Osteocyte (in vitro differentiated cells): ENCODE measurements at places on chromosomes 7 and 10. TPM values are rescaled to one million over a fixed set of nuclear protein-coding genes. Genes with fewer than 3 reads are reported as not detected.

- DNase-seq: peak; percentile 100
Observed at GRCh38 chr7:1459512-1459892, 232 bp upstream of the MICALL2 start.

ANKRD30A gene
- not detected in 2 replicates for total RNA-seq

GRCh38 chr7:108368466-108368865, 87.8 kb downstream of the NRCAM start:
- no peak for DNase-seq

PAX4 gene
- not detected in 2 replicates for total RNA-seq

GCK gene
- total RNA-seq: not detected in 2 replicates

NEBL gene
- 0.30 and 0.31 TPM in 2 replicates for total RNA-seq

- peak; percentile 88 for DNase-seq
Observed at GRCh38 chr7:129501760-129502707, at the start of gene SMKR1. Gene SMKR1, plus strand, starts transcription at chr7:129502531. Its CDS starts 294 bp downstream, at chr7:129502825.

- DNase-seq: no peak
Observed at GRCh38 chr7:2445898-2446555, 30.2 kb downstream of the GRIFIN start.
